NCI-H2081 (cell line): ENCODE measurements at places on chromosomes 1 and 21.

- no peak for DNase-seq
Observed at GRCh38 chr21:41794600-41794999, 27.7 kb upstream of the RIPK4 start.

- no peak for DNase-seq
Observed at GRCh38 chr1:55695552-55695951, 480.4 kb upstream of the USP24 start.

DNA sequence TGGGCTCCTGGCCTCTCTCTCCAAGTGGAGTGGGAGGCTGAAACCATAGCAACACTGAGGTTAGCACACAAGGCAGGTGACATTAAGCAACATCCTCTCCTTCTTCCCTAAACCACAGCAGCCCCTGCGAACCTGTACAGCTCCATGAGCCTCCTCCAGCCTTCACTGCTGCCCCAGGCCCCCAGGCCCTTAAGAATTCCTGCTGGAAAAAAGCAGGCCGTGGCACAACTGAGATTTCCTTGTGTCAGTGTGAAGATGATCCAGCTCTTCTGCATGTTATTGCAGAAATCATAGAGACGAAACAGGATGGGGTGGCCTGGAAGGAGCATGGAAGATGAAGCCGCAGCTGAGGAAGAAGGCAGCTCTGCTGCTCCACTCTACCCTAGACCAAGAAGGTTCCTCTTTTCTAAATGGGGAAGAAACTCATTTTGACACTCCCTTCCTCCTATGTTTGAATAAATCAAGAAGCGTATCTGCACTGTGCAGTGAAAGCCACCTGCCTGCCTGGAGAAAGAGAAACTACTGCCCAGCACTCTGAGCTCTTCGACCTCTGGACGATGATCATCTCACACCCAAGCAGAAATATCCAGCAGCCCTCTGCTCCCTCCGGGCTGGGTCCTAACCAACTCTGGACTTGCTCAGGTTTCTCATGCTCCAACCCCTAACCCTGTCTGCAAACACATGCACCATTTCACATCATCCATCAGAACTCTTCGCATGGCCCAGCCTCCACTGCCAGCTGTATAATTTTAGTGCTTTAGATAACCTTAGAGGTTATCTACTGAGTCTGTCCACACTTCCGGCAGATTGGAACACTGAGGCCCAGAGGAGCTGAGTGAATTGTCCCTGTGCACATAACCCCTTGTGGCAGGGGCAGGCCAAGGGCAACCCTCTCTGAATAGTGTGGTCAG lies 20.7 kb downstream of the SH3BP5L start:
- DNase-seq = no peak

DNA sequence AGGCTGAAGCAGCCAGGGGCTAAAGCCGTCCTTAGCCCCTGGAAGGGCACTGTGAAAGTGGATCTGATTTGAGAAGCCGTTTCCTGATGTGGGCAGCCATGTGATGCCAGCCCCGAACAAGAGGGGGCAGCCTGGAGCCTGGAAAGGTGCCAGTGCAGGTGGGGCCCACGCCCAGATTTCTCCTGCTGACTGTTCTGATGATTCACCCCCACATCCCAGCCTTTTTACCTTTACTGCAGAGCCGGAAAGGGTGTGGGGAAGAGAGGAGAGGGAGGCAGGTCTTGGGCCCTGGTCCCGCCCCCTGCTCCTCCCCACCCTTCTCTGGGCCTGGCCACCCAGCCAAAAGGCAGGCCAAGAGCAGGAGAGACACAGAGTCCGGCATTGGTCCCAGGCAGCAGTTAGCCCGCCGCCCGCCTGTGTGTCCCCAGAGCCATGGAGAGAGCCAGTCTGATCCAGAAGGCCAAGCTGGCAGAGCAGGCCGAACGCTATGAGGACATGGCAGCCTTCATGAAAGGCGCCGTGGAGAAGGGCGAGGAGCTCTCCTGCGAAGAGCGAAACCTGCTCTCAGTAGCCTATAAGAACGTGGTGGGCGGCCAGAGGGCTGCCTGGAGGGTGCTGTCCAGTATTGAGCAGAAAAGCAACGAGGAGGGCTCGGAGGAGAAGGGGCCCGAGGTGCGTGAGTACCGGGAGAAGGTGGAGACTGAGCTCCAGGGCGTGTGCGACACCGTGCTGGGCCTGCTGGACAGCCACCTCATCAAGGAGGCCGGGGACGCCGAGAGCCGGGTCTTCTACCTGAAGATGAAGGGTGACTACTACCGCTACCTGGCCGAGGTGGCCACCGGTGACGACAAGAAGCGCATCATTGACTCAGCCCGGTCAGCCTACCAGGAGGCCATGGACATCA lies at the start of gene SFN:
Gene SFN, plus strand, starts transcription at position 369 of the 904 bp plus-strand sequence. Its CDS starts 64 bp downstream, at position 433.
- peak; percentile 91 for DNase-seq

- DNase-seq = no peak
Observed at GRCh38 chr1:234848972-234849649, 239.1 kb upstream of the IRF2BP2 start.

- no peak for DNase-seq
Observed at GRCh38 chr1:14466006-14466405, 132.5 kb upstream of the KAZN start.

DNA sequence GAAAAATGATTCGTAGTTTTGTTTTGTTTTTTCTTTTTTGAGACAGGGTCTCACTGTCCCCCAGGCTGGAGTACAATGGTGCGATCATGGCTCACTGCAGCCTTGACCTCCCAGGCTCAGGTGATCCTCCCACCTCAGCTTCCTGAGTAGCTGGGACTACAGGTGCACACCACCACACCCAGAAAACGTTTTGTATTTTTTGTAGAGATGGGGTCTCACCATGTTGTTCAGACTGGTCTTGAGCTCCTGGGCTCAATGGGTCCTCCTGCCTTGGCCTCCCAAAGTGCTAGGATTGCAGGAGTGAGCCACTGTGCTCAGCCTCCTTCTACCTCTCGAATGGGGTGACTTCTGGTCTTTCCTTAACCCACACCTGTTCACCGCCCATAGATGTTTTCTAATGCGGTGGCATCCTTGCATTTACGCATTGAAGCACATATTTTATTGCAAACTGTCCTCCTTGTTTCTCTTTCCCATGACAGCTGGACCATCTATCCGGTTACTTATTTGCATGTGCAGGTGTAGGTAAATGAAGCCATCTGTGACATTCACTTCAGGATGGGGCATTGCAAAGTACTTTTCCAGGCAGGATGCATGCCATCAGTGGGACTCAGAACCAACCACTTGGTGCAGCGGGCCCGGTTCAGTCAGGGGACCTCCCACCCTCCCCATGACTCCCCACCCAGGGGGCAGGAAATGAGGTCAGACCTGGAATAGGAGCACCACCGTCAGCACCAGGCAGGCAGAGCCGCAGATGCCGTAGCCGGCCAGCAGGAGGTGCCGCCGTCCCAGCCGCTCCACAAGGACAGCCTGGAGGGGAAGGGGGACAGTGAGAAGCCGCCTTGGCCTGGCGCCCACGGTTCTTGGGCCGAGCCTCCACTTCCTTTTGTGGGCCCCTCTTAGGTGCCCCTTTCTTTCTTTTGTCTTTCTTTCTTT lies 16.5 kb downstream of the SLC2A7 start:
- DNase-seq = no peak

DNA sequence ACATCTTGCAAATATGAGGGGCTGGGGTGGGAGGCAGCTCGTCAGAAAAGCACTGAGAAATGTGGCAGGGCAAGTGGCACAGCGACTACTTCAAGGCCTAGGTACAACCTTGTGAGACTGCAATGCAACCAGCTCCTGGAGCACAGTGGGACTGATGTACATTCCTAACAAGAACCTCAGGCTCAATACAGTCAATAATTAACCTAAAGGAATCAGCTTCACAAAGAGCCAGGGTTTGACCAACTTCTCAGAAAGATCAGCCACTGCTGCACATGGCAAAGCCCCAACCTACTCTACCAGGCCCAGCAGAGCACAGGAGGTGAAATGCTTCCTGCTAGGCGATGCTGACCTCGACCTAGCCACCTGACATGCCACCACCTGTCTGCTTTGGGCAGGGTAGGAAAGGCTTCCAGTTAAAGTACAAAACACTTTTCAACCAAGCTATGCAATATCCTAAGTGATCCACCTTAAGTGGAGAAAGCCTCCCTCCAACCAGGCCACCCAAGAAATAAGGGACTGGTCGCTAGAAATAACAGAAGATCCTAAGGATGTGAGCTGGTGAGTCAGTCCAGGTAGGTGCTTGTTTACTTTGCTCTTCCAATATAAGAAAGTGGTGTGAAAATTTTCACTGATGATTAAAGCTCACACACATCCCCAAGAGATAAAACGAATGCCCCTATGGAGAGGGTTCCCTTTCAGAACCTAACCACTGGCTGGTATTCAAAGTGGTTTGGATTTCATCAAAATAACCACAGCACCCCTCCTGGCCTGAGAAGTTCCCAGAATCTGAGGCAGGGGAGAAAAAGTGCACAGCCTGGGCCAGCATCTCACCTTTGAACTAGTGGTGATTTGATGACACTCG lies 2.1 kb downstream of the RIPK4 start:
- DNase-seq = no peak

DNA sequence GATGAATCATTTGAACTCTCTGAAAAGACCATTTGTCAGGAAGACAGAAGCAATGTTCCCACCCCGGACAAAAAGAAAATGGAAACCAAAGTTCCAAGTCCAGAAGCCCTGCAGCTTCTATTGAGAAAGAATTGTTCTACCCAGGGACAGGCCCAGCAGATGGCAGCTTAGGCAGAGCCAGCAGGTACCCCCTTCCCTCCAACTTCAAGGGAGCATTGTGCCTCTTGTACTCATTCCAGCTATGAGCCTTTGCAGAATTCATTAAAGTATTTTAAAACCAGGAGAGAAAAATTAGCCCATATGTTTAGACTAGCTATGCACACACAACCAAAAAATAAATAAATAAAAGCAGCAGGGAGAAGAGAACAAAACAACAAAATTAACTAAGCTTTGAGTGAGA lies 85.2 kb upstream of the KCND3 start:
- DNase-seq = no peak

DNA sequence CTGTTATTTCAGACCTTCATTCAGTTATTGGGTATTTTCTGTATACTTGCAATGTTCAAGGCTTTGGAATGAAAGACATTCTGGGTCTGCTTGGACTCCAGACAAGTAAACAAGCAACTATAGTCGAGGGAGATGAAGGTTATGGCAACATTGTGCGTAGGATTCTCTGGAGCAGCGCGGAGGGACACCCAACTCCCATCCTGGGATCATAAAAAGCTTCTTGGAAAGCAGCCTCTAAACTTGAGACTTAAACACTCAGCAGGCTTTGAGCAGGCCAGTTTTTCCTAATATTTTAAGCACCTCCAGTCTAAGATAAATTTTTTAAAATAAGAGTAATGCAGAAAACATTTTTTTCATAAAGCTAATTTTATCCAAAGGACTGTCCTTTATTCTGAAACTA lies 7.6 kb upstream of the LYST start:
- DNase-seq = no peak

DNA sequence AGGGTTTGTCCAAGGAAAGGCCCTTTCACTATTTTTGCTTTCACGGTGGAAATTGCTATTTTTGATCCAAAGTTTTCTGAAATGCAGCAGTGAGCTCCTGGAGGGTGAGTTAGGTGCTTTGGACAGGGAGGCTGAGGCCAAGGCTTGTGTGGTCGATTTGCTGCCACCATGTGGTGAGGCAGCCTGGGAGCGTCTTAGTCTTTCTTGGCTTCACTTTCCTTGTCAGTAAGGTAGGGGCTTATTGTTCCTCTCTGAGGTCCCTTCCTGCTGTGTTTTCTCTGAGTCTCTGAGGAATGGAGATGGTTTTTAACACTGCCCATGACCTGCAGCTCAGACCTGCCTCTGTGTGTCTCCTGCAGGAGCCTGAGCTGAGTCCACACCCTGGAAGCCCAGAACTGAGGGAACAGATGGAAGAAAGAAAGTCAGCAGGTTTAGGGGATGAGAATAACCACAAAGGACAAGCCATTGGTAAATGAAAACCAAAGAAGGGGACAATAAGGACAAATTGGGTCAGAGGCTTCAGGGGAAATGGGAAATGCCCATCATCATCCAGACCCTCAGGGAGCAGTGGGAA lies 20.1 kb upstream of the S100A10 start:
- no peak for DNase-seq
